ENCODE measurements at places on chromosomes 4 and X.

DNA sequence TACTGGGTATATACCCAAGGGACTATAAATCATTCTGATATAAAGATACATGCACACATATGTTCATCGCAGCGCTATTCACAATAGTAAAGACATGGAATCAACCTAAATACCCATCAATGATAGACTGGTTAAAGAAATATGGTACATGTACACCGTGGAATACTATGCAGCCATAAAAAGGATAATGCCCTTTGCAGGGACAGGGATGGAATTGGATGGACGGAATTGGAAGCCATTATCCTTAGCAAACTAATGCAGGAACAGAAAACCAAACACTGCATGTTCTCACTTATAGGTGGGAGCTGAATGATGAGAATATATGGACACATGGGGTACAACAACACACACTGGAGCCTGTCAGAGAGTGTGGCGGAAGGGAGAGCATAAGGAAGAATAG lies 55.9 kb downstream of the DCK start:
- H3K36me3 ChIP-seq = no peaks in the 10 kb centered on the region
- DNase-seq = no peak
- no peak overlapping the region for H3K27ac ChIP-seq
- no peak overlapping the region for H3K4me3 ChIP-seq
- H3K27me3 ChIP-seq = no peaks in the 10 kb centered on the region
- no peaks in the 10 kb centered on the region for H3K4me1 ChIP-seq

- DNase-seq = no peak
- no peaks in the 10 kb centered on the region for H3K36me3 ChIP-seq
- no peaks in the 10 kb centered on the region for H3K4me1 ChIP-seq
- H3K4me3 ChIP-seq = peak within 1 kb of the TSS; percentile 56
- no peaks in the 10 kb centered on the region for H3K27me3 ChIP-seq
These were observed at the start of gene SOWAHD for GRCh38 chrX:119757979-119758730. Gene SOWAHD (plus strand): TSS chrX:119758588. CDS start chrX:119758668, 80 bp downstream.

DNA sequence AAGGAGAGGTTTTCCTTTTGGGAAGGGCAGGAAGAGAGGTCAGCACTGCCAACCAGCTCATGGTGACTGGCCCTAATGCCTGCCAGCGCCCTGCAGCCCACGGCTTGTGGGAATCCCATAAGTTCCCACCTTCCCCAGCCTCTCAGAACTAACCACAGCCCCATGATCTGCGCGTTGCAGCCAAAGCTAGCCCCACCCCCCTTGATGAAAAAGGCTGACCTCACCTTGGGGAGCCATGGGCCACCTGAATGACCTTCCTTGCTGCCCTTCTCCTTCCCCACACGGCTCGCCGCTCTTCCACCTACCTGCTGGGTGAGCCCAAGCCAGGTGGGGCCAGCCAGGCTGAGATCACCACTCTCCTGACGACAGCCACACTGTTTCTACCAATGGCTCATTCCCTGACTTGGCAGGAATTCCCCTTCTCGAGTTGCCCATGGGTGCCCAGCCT lies 3.9 kb upstream of the ELF4 start:
- no peak overlapping the region for H3K27ac ChIP-seq
- H3K27me3 ChIP-seq = no peaks in the 10 kb centered on the region
- H3K36me3 ChIP-seq = no peaks in the 10 kb centered on the region
- DNase-seq = no peak
- no peak overlapping the region for H3K4me3 ChIP-seq
- H3K4me1 ChIP-seq = no peaks in the 10 kb centered on the region

- H3K36me3 ChIP-seq = peaks cover 10% of the 10 kb centered on the region
- H3K4me3 ChIP-seq = no peak overlapping the region
- no peak overlapping the region for H3K27ac ChIP-seq
- no peaks in the 10 kb centered on the region for H3K4me1 ChIP-seq
- DNase-seq = no peak
These were observed 6.0 kb downstream of the GRSF1 start for GRCh38 chr4:70833675-70834074.

DNA sequence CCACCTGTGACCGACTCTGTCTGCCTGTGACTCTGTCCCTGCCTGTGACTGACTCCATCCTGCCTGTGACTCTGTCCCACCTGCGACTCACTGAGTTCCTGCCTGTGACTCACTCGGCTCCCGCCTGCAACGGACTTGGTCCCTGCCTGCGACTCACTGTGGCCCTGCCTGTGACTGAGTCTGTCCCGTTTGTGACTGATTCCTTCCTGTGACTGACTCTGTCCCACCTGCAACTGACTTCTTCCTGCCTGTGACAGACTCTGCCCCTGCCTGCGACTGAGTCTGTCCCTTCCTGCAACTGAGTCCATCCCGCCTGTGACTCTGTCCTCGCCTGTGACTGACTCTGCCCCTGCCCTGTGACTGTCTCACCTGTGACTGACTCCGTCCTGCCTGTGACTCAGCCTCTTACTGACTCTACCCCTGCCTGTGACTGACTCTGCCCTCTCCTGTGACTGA lies 9.6 kb upstream of the UVSSA start:
- no peaks in the 10 kb centered on the region for H3K27me3 ChIP-seq
- H3K27ac ChIP-seq = no peak overlapping the region
- H3K4me1 ChIP-seq = no peaks in the 10 kb centered on the region
- peaks cover 5% of the 10 kb centered on the region for H3K36me3 ChIP-seq

DNA sequence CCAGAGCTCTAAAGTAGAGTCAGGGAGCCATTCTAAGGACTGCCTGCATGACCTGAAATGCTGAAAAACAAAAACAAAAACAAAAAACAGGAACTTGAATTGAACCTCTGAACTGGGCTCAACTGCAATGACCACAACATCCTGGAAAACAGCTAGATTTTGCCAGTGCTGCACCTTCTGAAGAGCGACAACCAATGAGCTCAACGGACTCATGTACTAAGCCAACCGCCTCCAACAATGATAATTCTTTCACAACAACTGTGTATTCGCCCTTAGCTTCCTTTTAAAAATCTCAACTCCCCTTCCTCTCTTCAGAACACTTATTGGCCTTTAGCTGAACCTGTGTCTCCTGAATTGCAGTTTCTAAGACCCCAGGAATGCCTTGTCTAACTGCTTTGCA lies 69.8 kb downstream of the HAUS3 start:
- H3K36me3 ChIP-seq = no peaks in the 10 kb centered on the region
- no peak overlapping the region for H3K4me3 ChIP-seq
- no peak overlapping the region for H3K27ac ChIP-seq
- no peaks in the 10 kb centered on the region for H3K4me1 ChIP-seq
- DNase-seq = no peak

GRCh38 chrX:81240701-81241331 lies 38.9 kb downstream of the SH3BGRL start:
- no peak overlapping the region for H3K4me3 ChIP-seq
- no peaks in the 10 kb centered on the region for H3K36me3 ChIP-seq
- H3K27me3 ChIP-seq = no peaks in the 10 kb centered on the region

DNA sequence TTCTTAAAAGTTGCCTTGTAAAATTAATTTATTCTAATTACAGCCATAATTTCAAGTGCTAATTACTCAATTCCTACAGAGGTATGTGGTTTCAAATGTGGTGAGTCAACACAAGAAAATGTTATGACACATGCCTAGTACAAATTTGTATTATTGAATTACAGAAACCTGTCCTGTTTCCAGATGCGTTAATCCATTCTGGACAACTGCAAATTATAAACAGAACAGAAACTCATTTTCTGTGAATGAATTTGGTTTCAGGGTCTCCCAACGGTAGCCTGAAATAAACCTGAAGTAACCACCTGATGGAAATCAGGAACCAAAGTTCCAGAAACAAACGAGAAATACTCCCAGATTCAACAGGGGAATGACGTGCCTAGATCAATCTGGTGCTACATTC lies 328.6 kb upstream of the F9 start:
- H3K4me1 ChIP-seq = no peaks in the 10 kb centered on the region
- no peak overlapping the region for H3K27ac ChIP-seq
- no peak overlapping the region for H3K4me3 ChIP-seq
- H3K27me3 ChIP-seq = no peaks in the 10 kb centered on the region
- H3K36me3 ChIP-seq = no peaks in the 10 kb centered on the region

DNA sequence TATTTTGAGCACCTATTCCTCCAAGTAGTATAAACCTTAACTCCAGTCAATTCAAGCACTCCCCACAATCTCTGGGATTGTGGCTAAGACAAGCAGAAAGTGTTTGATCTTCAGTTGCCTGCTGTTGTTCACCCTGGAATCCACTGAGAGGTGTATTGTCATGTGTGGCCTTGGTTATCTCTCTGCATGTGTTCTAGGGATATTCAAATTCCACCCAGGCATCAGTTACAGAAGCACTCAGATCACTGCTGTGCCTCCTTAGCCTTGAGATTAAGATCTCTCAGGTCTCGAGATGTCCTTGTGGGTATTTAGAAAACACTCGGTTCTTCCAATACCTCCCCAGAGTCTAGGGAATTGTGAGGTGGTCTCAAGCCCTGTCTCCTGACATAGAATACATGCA lies 213.3 kb downstream of the SMARCA1 start:
- H3K4me3 ChIP-seq = no peak overlapping the region
- no peaks in the 10 kb centered on the region for H3K4me1 ChIP-seq
- H3K36me3 ChIP-seq = no peaks in the 10 kb centered on the region
- H3K27ac ChIP-seq = no peak overlapping the region

DNA sequence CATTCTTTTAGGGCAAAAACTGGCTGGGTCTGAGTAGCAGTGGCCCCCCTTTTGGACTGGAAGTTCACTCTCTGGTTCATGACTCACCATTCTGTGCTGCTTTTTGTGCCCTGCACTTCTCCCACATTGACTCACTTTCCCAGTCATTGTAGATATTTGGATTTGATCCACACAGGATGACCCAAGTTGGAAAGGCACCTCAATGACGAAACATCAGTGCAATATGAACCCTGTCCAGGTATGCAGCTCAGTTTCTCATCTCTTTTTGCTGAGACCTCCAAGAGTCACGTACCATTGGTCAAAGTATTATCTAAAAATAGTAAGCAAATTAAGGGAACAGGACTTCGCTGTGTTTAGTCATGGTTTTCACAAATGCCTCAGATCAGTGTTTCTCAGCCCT lies 92.7 kb downstream of the CBLL2 start:
- no peak overlapping the region for H3K4me3 ChIP-seq
- H3K27me3 ChIP-seq = peaks cover 17% of the 10 kb centered on the region
- H3K36me3 ChIP-seq = no peaks in the 10 kb centered on the region
- H3K4me1 ChIP-seq = no peaks in the 10 kb centered on the region

GRCh38 chrX:105550043-105550663 lies 272.2 kb upstream of the NRK start:
- H3K27me3 ChIP-seq = peaks cover 17% of the 10 kb centered on the region
- no peak overlapping the region for H3K27ac ChIP-seq
- H3K4me3 ChIP-seq = no peak overlapping the region
- no peak for DNase-seq
- no peaks in the 10 kb centered on the region for H3K36me3 ChIP-seq
- H3K4me1 ChIP-seq = no peaks in the 10 kb centered on the region

DNA sequence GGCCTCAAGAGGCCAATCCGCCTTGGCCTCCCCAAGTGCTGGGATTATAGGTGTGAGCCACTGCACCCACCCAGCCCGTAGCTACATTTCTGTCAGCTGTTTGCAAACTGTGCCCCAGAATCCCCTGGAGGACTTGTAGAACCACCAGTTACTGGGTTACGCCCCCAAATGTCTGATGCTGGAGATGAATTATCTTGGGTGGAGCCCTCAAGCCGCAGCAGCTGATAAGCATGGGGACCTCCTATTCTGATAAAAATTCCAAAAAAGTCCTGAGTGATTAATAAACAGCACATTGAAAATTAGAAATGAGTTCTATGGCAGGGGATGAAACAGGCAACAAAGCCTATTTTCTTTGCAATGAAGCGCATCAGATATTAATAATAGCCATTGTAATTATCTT lies 105.0 kb downstream of the PTTG2 start:
- no peaks in the 10 kb centered on the region for H3K36me3 ChIP-seq
- H3K27me3 ChIP-seq = no peaks in the 10 kb centered on the region
- no peaks in the 10 kb centered on the region for H3K4me1 ChIP-seq
- no peak overlapping the region for H3K4me3 ChIP-seq

- no peaks in the 10 kb centered on the region for H3K4me1 ChIP-seq
- H3K36me3 ChIP-seq = no peaks in the 10 kb centered on the region
- no peak overlapping the region for H3K4me3 ChIP-seq
- no peak for DNase-seq
- H3K27ac ChIP-seq = no peak overlapping the region
These were observed 7.8 kb downstream of the INTS6L start for GRCh38 chrX:135528254-135528653.

GRCh38 chr4:173696011-173696410 lies 166.0 kb upstream of the HAND2 start:
- H3K4me3 ChIP-seq = no peak overlapping the region
- H3K27ac ChIP-seq = no peak overlapping the region
- no peaks in the 10 kb centered on the region for H3K4me1 ChIP-seq
- DNase-seq = no peak
- H3K27me3 ChIP-seq = no peaks in the 10 kb centered on the region
- H3K36me3 ChIP-seq = no peaks in the 10 kb centered on the region

DNA sequence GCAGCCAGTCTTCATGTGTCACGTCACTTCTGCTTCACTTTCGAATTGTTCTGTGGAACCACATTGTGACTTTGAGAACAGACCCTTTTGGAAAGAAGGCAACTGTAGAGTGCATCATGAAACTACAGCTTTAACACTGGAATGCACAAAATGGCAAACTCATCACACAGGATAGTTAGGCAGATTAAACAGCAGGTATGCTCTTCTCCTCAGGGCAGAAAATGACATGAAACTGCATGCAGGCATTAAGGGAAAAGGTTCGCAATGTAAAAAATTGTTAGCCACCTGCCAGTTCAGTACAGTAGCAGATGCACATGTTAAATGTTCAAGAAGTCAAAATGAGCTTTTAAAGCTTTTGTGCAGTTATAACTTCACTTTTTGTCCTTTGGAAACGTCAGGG lies 864.6 kb upstream of the IGFBP7 start:
- no peaks in the 10 kb centered on the region for H3K27me3 ChIP-seq
- no peaks in the 10 kb centered on the region for H3K4me1 ChIP-seq
- DNase-seq = no peak
- no peak overlapping the region for H3K4me3 ChIP-seq

- H3K4me1 ChIP-seq = no peaks in the 10 kb centered on the region
- no peaks in the 10 kb centered on the region for H3K36me3 ChIP-seq
- no peak overlapping the region for H3K4me3 ChIP-seq
- DNase-seq = no peak
- no peaks in the 10 kb centered on the region for H3K27me3 ChIP-seq
These were observed 341 bp upstream of the SLC2A9 start for GRCh38 chr4:10021653-10022023.

- no peak overlapping the region for H3K27ac ChIP-seq
- no peaks in the 10 kb centered on the region for H3K36me3 ChIP-seq
- H3K4me1 ChIP-seq = peaks cover 6% of the 10 kb centered on the region
- H3K27me3 ChIP-seq = no peaks in the 10 kb centered on the region
These were observed 71.7 kb upstream of the HGFAC start for GRCh38 chr4:3369781-3370674.

DNA sequence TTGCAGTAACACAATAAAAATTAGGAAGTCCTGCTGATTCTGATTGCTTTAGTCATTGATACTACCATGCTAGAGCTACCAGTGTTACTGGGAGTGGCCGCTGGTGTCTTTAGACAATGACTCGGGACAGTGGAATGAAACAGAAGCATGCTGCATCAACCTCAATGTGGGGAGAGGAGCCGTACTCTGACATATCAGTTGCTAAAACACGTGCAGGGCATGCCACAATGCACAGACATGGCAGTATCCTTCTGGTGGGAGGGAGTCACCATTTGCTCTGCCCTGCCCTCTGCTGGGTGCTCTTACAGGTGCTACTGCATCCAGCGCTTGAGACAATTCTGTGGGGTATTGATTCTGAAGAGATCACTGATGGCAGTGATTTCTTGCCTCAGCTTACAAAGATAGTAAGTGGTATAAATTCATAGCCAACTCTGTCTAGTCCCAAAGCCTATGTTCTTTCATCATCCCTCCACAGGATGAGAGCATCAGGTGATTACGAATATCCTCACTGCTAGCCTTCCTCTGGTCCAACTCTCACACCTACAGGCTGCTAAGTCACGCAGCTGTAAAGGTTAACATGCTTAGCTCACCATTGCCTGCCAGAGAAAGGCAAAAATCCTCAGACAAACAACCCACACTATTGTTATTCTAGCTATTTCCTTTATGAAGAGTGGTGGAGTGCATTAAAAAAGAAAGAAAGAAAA lies 43.7 kb downstream of the NSG1 start:
- H3K27me3 ChIP-seq = no peaks in the 10 kb centered on the region
- H3K4me3 ChIP-seq = no peak overlapping the region
- no peak for DNase-seq
